ENCODE measurements at places on chromosomes 6 and 20.

DNA sequence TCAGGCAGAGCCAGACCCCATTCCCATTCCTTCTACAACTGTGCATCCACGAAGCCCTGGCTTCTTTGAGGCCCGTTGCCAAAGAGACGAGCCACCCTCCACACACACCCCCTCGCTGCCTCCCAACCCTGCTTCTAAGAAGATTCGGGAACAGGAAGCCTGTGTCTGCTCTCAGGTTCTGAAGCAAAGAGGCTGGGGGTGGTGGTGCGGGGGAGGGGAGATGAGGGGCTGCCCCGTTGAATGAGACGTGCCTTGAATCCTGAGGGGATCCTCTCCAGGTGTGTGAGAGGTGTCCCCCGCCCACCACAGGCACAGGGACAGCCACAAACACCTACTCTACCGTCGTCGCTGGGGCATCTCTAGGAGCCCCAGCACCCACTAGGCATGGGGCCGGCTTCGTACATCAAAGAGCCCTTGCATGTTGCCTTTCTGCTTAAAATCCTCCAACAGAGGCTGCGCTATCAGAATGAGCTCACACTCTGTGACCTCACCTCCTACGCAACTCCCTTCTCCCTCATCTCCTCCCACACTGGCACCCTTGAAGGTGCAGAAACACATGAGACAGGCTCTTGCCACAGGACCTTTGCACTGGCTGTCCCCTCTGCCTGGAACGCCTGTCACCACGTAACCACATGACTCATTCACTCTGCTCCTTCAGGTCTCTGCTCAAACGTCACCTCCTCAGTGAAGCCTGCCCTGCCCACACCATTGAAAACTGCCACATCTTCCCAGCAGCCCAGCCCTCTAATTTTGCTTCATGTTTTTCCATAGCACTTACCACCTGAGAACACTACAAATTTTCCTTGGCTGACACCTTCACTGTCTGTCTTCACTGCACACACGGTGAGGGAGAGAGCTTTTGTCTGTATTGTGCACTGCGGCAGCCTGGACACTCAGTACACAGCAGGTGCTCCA, 58.5 kb downstream of the PREX1 start:
- no peak for DNase-seq

- DNase-seq: no peak
Observed at GRCh38 chr6:164929408-164929977, 379.9 kb downstream of the C6orf118 start.

GRCh38 chr6:63267828-63268227, 52.0 kb downstream of the LGSN start:
- DNase-seq: no peak

DNA sequence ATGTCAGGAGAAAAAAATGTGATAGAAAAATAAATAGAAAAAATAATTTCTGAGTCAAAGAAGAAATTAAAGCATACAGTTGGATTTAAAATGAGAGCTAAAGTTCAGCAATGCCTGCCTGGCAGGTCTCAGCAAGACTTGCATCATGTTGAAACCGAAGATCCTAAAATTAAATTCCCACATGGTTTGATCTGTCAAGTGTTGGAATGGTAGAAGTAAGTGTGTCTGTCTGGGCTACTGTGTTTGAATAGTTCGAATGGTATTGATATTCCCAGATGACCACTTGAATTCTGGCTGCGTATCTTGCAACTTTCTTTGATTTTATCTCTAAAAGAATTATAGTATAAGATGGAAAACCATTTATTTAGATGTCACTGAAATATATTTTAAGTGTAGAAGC, 1349.6 kb downstream of the EPHA7 start:
- peak; percentile 3 for DNase-seq

- DNase-seq: no peak
Observed at GRCh38 chr6:93447874-93448273, 28.5 kb upstream of the EPHA7 start.

- no peak for DNase-seq
Observed at GRCh38 chr6:113649276-113649675, 207.9 kb upstream of the MARCKS start.

DNA sequence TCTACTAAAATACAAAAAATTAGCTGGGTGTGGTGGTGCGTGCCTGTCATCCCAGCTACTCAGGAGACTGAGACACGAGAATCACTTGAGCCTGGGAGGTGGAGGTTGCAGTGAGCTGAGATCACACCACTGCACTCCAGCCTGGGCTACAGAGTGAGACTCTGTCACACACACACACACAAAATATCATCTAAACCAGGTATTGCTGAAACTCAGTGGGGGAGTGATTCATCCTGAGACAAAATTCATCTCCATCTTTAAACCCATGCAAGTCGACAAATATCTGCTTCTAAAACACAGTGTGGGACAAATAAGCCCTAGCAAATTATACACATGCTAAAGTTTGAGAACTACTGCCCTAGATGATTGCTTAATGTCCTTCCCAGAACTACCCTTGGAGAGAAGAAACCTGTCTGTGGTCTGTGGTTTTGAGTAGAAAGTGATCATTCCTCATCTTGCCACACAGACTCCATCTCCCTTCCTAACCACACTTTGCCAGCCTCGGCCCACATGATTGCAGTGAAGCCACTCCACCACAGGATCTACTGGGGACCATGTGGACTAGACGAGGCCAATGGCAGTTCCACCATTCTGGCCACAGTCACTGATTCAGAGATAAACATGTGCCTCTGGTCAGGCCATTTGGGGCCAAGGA, 130.3 kb downstream of the OPRM1 start:
- no peak for DNase-seq

Measured in fibroblast of skin of right quadriceps (primary cell).